ENCODE measurements at places on chromosomes 2 and 18.

GRCh38 chr2:46010223-46010924 is 286.8 kb upstream of the EPAS1 start:
- no peak for DNase-seq

GRCh38 chr2:106771811-106772210 is 114.2 kb downstream of the ST6GAL2 start:
- DNase-seq: no peak

- no peak for DNase-seq
Measured at GRCh38 chr2:28495551-28496250, at the start of gene PLB1. Gene PLB1, plus strand, starts transcription at chr2:28496060. Its CDS starts 55 bp downstream, at chr2:28496115.

DNA sequence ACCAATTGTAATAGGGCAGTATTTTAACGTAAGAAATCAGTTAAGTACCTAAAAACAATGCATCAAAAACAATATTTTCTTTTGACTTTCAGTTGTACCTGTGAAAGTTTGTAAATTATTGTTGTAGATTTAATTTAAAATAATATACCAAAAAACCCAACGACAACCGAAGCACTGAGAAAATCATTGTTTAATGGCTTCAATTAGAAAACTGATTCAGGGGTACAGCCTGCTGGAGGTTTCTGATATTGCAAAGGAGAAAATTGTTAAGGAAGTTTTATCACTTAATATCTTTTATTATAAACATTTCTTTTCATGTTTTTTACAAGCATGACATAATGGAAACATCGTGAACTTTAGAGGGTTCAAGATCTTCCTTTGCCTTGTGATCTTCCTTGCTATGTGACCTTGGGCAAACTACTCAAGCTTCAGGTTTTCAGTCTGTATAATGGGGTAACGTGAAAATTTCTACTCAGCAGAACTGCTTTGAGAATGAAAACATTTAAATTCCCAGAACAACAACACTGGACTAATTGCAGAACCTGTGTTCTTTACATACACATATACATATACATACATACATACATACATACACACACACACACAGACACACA is 76.3 kb upstream of the GLS start:
- no peak for DNase-seq

GRCh38 chr2:172179045-172179701 is 76.5 kb upstream of the DLX2 start:
- DNase-seq: no peak

GRCh38 chr18:1006304-1006703 is 101.6 kb downstream of the ADCYAP1 start:
- DNase-seq: no peak

DNA sequence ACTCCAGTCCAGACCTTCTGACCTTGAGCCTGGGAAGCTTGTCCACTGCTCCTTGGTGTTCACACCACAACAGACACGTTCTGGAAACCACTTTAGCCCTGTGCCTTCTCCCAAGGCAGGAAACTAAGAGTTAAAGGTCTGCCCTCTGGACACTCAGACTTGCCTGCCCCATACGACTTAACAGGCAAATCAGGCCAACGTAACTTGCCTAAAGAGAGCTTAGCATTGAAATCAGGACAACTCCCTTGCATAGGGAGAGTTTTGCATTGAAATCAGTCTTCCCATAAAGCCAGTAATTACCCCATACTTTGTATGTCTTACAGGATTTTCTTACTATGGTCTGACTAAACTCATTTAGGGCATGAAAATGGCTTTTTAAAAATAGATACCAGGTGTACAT is 18.5 kb downstream of the NFE2L2 start:
- no peak for DNase-seq

DNA sequence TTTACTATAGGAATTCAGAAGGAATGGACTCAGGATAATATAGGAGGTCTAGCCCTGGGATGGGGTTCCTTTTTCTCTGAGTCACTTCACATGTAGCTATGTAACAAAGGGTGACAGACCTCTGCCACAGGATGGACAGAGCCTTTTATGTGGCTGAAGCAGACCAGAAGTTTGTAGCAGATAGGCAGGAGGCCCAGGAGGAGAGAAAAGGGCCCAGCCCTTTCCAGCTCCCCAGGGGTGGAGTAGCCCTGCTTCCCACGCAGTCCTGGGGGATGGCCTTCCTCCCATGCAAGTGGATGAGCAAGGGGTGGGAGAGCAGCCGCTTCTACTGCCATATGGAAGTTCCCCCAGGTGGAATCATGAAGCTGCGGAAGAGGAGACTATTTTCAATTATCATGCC is 40.3 kb downstream of the ARMC9 start:
- no peak for DNase-seq

- no peak for DNase-seq
Measured at GRCh38 chr2:80591233-80591632, 286.7 kb upstream of the LRRTM1 start.

- no peak for DNase-seq
Measured at GRCh38 chr2:43003702-43004101, 211.3 kb upstream of the HAAO start.

DNA sequence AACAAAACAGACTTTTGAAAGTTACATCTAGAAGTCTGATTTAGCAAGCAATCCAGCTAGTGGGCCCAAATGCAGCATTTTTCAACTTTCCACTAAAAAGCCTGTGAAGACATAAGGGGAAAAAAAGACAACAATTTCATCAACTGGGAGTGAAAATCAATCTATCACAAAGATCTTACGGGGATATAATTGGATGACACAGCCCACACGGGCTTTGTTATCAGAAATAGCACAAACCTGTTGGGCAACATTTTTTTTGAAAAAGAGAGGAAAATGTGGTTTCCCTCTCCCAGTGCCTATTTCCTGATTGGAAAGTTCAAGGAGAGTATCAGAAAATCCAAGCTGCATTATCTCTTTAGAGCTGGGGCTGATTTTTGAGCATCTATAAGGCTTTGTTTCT is 132.7 kb downstream of the EVA1A start:
- no peak for DNase-seq

DNA sequence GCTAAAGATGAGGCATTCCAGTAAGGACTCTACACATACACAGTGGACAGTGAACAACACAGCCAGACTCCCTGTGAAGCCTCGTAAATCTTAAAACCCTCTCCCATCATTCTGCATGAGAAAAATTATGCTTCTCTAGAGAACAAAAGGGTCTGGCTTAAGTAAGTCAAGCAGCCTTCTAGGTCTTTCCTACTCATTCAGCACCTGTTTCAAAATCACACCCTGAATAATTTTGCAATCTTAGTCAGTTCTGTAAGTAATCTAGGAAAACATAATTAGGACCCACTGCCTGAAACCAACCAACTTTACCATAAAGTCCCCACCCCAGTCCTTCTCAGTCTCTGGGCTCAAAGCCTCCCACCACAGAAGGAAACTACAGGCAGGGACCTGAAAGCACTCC is 19.7 kb downstream of the IAH1 start:
- no peak for DNase-seq

- DNase-seq: no peak
Measured at GRCh38 chr2:30492619-30493018, 45.6 kb downstream of the LCLAT1 start.

Data from HTR-8/SVneo (cell line).